ENCODE measurements at places on chromosomes 6 and 20.

DNA sequence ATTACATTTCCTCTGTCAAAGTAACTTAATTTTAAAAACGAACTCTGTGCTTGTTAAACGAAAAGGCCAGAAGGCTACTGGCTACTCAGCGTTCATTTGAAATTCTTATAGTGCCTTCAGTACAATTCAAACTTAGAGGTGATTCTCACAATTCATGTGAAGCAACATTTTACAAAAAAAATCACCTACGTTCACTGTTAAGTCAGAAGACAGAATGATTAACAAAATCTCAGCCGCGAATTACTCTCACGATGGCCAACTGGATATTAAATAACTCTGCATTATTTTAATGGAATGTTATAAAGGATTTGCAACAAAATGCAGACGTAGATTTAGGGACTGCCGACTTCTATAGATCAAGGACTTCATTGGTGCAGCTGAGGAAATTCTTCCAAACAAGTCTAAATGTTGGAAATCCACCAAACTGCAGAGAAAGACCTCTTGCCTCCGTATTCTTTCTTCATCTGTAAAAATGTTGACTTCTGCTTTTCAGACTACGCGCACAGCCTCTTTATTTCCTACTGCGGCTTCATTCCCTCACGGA is 1.6 kb upstream of the QKI start:
- DNase-seq = no peak

- DNase-seq = no peak
Observed at GRCh38 chr6:121677571-121677970, 242.1 kb downstream of the GJA1 start.

GRCh38 chr6:169121013-169121412 is 132.6 kb downstream of the THBS2 start:
- no peak for DNase-seq

GRCh38 chr6:40489798-40490197 is 97.4 kb downstream of the LRFN2 start:
- DNase-seq = no peak

All from hematopoietic multipotent progenitor cell (in vitro differentiated cells).